ENCODE measurements at places on chromosomes 7 and 10.

GRCh38 chr7:19369806-19370205 lies 224.6 kb upstream of the FERD3L start:
- no peak for DNase-seq

DNA sequence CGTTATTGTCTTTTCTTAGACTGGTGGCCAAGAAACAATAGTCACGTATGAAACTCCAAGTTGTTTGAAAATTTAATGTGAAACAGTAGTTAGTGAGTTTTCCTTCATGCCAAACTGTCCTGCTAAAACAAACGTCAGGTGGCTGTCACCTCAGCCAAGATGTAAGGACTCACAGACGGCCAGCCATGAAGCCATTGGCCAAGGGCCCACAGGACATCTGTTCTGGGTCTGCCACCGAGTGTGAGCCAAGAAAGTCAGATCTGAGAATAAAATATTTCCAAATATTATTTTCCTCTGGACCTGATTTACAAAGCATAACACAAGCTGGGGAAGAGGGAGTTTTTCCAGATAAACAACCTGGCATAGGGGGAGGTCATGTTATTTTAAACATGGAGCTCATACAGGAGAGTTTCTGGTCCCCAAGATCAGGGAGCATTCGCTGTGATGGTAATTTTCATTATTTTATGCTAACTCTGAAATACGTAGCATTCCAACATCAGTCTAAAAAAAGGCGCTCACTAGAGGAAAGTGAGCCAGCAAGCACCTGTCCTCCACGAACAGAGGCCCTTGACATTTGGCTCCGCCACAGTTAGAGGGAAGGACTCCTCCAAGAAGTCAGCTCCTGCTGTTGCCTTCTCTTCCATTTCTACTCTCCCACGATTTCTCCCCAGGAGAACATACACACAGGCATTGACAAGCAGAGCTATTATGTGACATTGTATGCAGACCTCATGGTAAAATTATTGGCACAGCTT lies 38.9 kb upstream of the LANCL2 start:
- DNase-seq: no peak

DNA sequence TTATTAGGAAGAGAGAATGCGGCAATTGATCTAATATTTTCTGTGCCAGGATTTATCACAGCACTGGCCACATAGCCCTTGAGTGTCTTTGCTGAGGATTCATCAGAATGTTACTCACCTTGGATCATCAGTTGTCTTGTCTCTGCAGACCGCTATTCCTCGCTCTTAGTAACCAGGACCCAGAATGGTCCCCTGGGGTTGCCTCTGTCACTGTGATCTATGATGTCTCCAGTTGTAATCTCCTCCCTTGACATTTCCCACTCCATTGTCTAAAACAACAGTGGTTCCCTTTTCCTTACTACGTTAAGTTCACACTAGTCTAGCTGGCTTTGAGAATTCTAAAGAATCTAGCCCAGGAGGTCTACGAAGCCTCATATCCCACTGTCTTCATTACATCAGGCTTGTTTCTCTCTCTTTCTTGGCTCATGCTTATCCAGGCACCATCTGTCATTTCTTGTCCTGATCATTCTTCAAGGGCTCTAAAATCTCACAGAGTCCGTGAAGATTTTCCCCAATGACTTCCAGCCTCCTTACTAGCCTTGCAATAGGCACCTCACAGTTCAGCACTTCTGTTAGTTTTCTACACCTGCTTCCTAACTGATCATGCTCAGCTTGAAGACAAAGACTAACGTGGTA lies 125.8 kb downstream of the CUBN start:
- DNase-seq: peak; percentile 91

DNA sequence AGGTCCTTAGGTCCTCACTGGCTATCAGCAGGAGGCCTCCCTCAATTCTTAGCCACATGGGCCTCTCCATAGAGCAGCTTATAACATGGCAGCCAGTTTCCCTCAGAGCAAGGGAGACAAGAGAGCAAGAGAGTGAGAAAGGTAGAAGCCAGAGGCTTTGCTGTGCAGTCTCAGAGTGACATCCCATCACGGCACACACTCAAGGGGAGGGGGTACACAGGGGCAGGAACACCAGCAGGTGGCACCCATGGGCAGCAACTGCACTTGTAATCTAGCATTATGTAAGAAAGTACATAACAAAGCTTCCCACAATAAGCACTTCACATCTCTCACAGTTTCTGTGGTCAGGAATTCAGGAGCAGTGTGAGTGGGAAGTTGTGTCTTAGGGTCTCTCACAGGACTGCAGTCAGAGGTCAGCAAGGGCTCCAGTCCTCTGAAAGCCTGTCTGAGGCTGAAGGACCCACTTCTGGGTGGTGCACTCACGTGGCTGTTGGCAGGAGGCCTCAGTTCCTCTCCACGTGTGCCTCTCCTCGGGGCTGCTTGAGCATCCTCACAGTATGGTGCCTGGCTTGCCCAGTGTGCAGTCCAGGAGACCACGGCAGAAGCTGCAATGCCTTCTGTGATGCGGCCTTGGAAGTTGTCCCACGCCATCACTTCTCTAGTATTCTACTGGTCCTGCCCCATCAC lies 159.4 kb downstream of the OAT start:
- peak; percentile 33 for DNase-seq

GRCh38 chr7:86784765-86785164 lies 141.1 kb downstream of the GRM3 start:
- no peak for DNase-seq

GRCh38 chr7:105851064-105851463 lies 25.3 kb downstream of the ATXN7L1 start:
- no peak for DNase-seq

DNA sequence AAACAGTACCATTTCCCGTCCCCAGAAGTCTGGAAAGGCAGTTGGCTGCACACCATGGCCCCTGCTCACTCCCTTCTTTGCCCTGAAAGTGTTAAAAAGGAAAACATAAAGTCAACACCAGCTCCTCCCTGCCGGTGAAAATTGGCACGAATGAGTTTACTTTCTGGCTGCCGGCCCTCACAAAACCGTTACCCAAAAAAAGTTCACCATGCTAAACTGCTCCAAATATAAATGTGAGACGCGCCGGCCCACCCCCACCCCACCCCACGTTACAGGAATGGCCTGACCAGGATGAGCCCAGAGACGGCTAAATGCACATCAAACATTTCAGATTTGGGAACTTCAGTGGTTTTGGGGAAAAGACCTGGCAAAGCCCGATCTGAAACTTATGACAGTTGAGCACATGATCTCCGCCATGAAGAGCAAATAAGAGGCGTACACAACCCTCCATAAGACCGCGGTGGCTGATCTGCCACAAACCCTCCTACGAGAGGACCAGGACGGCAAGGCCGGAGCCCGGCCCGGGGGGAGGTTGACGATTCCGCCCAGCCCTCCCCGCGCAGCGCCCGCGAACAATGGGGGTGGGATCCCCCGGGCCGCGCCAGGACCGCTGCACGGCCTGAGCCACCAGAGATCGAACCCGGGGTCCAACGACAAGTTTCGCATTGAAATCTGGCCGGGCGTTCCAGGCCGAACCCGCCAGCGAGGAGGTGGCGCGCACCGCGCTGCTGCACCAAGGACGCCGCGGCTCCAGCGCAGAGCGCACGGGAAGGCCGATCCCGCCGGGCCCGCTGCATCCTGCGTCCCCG lies 952 bp downstream of the DIP2C start:
- DNase-seq: peak; percentile 56

- DNase-seq: no peak
Measured at GRCh38 chr7:9127901-9128300, 694.5 kb downstream of the NXPH1 start.

- peak; percentile 3 for DNase-seq
Measured at GRCh38 chr10:90674928-90675327, 182.9 kb downstream of the HTR7 start.

DNA sequence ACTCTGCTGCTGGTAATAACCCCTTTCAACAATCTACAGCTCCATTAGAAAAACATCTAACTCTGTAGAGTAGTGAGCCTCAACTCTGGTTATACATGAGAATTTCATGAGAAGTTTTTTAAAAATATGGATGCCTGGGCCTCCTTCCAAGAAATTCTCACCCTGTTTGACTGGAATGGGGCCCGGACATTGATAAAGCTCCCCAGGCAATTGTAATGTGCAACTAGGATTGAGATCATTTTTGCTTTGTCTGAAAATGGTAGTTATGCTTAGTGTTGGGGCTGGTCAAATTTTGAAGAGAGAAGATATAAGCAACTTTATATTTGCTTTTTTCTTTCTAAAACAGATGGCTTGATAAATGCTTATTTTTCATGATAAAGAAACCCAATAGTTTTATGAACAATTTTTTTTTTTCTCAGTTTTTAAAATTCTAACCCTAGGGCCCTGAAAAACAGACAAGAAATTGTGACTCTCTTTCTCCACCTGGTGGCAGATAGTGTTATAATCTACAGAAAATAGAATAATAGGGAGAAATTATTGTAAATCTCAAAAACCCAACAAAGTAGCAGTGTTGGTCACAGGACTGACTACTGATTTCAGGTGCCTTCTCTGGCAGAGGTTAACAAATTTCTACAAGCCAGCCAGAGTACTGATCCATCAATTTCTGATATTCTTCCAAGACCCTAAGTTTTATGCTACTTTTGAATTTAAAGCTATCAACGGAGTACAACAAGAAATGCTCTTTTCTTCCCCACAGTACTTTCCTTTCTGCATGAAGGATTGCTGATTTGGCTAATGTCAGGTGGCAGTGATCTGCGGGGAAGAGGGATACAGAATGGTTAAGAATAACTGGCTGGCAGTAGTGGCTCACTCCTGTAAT lies 174.8 kb downstream of the DKK1 start:
- peak; percentile 23 for DNase-seq

DNA sequence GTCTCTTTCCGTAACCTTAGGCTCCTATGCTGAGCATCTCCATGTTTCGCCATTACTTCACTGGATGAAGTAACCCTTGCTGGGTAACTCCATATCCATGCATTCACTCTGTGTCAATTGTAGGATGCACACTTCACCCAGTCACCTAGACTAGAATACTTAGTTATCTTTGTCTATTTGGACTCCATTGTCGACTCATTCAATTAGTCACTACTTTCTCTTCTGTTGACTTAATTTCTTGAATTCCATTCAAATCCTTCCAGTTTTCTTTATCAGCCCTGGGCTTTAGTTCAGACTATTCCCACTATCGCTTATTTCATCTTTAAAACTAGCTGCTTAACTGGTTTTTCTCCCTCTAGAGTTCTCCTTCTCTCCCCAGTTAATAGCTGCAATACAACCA lies 111.3 kb upstream of the TNS3 start:
- no peak for DNase-seq

- no peak for DNase-seq
Measured at GRCh38 chr10:26219676-26220075, 3.1 kb downstream of the GAD2 start.

DNA sequence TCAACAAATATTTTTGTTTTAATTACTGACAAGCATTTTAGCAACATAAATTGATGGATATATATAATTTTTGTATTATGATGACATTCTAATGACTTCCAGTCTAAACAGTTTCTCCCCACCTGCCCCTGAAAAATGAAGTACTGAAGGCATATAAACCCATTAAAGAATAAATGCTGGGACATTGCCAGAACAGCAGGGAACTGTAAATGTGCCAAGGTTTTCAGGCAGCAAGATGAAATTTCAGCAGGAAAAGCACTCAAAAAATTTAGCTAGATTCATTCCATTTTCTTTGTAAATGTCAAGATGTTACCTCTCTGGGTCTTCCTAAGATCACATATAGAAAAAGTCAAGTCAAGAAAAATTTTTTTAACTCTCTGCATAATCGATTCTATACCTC lies 11.0 kb upstream of the TLL2 start:
- no peak for DNase-seq

DNA sequence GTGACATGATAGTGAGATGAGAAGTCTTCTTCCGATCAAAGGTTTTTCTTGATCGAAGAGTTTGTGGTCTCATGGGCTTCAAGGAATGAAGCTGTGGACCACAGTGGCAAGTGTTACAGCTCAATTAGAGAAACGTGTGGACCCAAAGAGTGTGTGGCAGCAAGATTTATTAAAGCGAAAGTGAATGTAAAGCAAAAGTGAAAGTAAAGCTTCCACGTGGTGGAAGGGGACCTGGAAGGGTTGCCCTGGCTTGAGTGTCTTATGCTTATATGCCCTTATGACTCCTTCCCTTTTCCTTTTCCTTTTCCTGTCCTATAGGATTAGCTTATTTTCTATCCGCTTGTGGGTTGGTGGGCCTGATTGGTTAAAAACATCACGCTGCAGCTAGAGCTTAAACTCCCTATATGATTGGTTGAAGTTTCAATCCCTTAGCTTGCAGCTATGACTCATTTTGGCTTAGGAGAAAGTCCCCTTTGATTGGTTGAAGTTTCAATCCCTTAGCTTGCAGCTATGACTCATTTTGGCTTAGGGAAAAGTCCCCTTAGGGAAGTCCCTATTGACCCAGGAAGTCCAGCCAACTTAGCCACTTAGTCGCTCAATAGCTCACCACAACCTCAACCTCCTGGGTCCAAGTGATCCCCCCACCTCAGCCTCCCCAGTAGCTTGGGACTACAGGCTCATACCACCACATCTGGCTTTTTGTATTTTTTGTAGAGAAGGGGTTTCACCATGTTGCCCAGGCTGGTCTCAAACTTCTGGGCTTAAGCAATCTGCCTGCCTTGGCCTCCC lies 34.7 kb downstream of the MRPS24 start:
- peak; percentile 10 for DNase-seq

GRCh38 chr7:29563590-29564495 lies at the start of gene PRR15:
Gene PRR15, plus strand, starts transcription at chr7:29563835. Its CDS starts 2,495 bp downstream, at chr7:29566330.
- DNase-seq: peak; percentile 91
